Sigmoid colon (tissue), 7 donors: ENCODE measurements at places on chromosomes 13 and 19. TPM values are rescaled to one million over a fixed set of nuclear protein-coding genes. Genes with fewer than 3 reads are reported as not detected.
A peak's percentile ranks its signal among the peaks of the same experiment; 100 is the strongest.

The DHPS gene
- 160 TPM for total RNA-seq

The SIGLEC8 gene
- not detected for total RNA-seq

The ADAT3 gene
- total RNA-seq, result 0.71 TPM

The BST2 gene
- total RNA-seq, result 101 TPM

The A1BG gene
- total RNA-seq, result 1.9 TPM

The ZNF730 gene
- total RNA-seq, result not detected

The LRRC63 gene
- not detected for total RNA-seq

The CGB7 gene
- not detected for total RNA-seq

DNA sequence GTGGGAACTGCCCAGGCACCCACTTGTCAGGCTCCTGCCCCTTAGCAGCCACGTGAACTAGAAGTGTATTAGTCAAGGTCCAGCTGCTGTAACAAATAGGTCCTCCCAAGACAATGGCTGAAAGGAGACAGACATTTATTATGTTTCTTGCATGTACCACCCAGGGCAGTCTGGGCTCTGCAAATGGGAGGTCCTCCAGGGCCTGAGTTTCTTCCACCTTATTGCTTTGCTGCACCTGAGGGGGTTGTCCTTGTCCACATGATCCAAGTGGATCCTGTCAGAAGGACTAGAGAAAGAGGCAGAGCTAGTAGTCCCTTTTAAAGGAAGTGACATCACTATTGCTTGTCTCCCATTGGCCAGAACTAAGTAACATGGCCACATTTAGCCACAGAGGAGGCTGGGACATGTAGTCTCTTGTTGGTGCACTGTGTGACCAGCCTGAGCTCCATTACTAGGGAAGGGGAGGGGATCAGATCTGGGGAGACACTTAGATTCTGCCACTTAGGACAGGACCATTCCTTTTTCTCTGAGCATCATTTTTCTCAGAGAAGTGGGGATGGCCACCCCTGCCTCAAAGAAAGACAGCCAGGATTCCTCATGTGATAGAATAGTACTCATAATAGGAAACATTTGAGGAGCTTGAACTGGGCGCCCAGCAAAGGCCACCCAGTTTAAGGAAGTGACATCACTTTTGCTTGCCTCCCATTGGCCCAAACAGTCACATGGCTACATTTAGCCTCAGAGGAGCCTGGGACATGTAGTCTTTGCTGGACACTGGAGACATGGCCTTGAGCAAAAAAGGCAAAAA is 15.1 kb downstream of the CC2D1A start:
- no peaks in the 10 kb centered on the region for H3K27me3 ChIP-seq
- H3K4me3 ChIP-seq, result no peak overlapping the region
- no peaks in the 10 kb centered on the region for H3K4me1 ChIP-seq
- peaks cover 60% of the 10 kb centered on the region for H3K36me3 ChIP-seq
- no peak overlapping the region for H3K27ac ChIP-seq
- DNase-seq, result no peak

- no peak overlapping the region for H3K27ac ChIP-seq
- H3K36me3 ChIP-seq, result no peaks in the 10 kb centered on the region
- no peak for DNase-seq
- H3K4me1 ChIP-seq, result no peaks in the 10 kb centered on the region
- H3K4me3 ChIP-seq, result no peak overlapping the region
- H3K27me3 ChIP-seq, result no peaks in the 10 kb centered on the region
Observed at GRCh38 chr13:77337159-77337558, 10.3 kb upstream of the MYCBP2 start.

DNA sequence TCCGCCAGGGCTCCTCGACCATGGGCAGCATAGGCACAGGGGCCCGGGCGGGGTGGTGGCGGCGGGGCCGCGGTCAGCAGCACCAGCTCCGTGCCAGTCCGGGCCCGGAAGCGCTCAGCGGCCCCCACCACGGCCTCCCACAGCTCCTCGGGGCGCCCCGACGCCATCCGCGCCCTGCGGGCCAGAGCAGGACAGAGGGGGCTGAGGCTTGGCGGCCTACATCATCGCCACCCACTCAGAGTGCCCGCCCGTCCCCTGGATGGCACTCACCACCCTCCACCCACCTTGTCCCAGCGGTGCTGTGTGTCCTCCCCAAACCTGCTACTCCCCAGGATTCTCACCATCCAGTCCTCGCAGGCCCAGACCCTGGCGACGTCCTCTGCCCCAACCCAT is 4.0 kb downstream of the AKT1S1 start:
- H3K27ac ChIP-seq, result no peak overlapping the region
- H3K4me3 ChIP-seq, result no peak overlapping the region
- peaks cover 9% of the 10 kb centered on the region for H3K36me3 ChIP-seq
- H3K4me1 ChIP-seq, result peaks cover 36% of the 10 kb centered on the region
- no peak for DNase-seq

DNA sequence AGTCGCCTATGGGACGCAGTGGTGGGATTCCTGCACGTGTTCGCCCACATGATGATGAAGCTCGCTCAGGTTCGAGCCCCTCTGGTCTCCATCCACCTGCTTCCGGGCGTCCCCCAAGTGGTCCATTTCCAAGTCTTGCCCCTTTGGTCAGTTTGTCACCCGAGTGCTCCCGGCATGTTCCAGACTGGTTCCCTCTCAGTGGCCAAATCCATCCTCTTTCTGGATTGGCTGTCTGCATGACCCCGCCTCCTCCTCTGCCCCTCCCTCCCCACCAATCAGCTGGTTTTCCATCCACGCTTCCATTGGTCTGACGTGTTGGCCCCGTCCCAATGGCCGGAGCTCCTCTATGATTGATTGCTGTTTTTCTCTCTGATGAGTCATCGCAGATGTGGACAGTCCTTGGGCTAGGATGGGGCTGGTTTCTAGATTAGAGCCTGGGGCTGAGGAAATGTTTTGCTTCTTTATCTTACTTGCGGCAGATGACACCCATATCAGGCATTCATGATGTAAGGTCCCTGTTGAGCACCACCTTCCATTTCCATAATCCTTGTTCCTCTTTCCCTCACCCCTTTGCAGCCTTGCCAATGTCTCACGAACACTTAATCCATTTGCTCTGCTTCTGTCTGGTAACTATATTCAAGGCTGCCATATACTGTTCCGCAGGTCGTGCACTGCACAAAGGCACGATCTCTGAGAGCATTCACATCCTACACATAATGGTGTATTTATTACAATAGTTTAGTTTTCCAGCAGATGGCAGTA is 73.8 kb downstream of the MAP4K1 start:
- DNase-seq, result peak; percentile 76
- H3K36me3 ChIP-seq, result no peaks in the 10 kb centered on the region
- H3K4me3 ChIP-seq, result no peak overlapping the region
- no peak overlapping the region for H3K27ac ChIP-seq
- H3K27me3 ChIP-seq, result no peaks in the 10 kb centered on the region

DNA sequence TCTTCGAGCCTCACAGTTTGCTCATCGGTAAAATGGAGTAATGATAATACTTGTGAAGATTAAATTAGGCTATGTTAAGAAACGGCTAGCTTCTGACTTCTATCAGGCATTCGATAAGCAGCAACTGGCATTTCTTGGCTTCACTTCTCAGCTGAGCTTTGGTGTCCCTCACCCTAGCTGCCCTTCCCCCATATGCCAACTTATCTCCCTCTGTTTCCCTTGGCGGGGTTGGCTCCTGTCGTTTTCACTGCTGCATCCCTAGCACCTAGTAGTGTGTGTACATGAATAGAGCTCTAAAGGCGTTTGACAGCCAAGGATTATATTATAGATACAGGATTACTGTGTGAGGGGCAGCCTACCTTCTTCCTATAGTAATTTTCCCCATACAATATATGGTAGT is 97.5 kb downstream of the TNFSF11 start:
- H3K4me1 ChIP-seq, result no peaks in the 10 kb centered on the region
- no peak overlapping the region for H3K4me3 ChIP-seq
- no peaks in the 10 kb centered on the region for H3K36me3 ChIP-seq
- no peak for DNase-seq
- H3K27me3 ChIP-seq, result no peaks in the 10 kb centered on the region

- H3K4me3 ChIP-seq, result no peak overlapping the region
- no peaks in the 10 kb centered on the region for H3K36me3 ChIP-seq
- H3K4me1 ChIP-seq, result no peaks in the 10 kb centered on the region
- H3K27ac ChIP-seq, result no peak overlapping the region
- no peaks in the 10 kb centered on the region for H3K27me3 ChIP-seq
Observed at GRCh38 chr19:33290956-33291622, 11.2 kb downstream of the CEBPA start.

- no peak overlapping the region for H3K27ac ChIP-seq
- no peak overlapping the region for H3K4me3 ChIP-seq
- H3K4me1 ChIP-seq, result peaks cover 21% of the 10 kb centered on the region
- peaks cover 11% of the 10 kb centered on the region for H3K27me3 ChIP-seq
Observed at GRCh38 chr19:30231408-30232318, 140.5 kb upstream of the ZNF536 start.

- peak overlapping the region; percentile 28 for H3K4me3 ChIP-seq
- H3K27me3 ChIP-seq, result peaks cover 10% of the 10 kb centered on the region
- DNase-seq, result no peak
Observed at GRCh38 chr19:19106056-19106551, 32.2 kb downstream of the TMEM161A start.

GRCh38 chr13:20534038-20534608 is 8.5 kb upstream of the CRYL1 start:
- no peak for DNase-seq
- no peaks in the 10 kb centered on the region for H3K4me1 ChIP-seq
- H3K36me3 ChIP-seq, result no peaks in the 10 kb centered on the region
- H3K27ac ChIP-seq, result no peak overlapping the region
- H3K27me3 ChIP-seq, result no peaks in the 10 kb centered on the region

- peaks cover 11% of the 10 kb centered on the region for H3K4me1 ChIP-seq
- DNase-seq, result no peak
- no peaks in the 10 kb centered on the region for H3K27me3 ChIP-seq
- H3K4me3 ChIP-seq, result no peak overlapping the region
- H3K27ac ChIP-seq, result no peak overlapping the region
- no peaks in the 10 kb centered on the region for H3K36me3 ChIP-seq
Observed at GRCh38 chr13:33372251-33372919, 86.8 kb upstream of the STARD13 start.

- H3K4me3 ChIP-seq, result no peak overlapping the region
- peaks cover 58% of the 10 kb centered on the region for H3K27me3 ChIP-seq
- peaks cover 2% of the 10 kb centered on the region for H3K4me1 ChIP-seq
- DNase-seq, result peak; percentile 40
Observed at GRCh38 chr19:33627962-33628839, 6.4 kb downstream of the CHST8 start.

- H3K4me3 ChIP-seq, result no peak overlapping the region
- no peaks in the 10 kb centered on the region for H3K36me3 ChIP-seq
- H3K27ac ChIP-seq, result no peak overlapping the region
Observed at GRCh38 chr19:44525721-44526430, 3.6 kb downstream of the CEACAM20 start.

DNA sequence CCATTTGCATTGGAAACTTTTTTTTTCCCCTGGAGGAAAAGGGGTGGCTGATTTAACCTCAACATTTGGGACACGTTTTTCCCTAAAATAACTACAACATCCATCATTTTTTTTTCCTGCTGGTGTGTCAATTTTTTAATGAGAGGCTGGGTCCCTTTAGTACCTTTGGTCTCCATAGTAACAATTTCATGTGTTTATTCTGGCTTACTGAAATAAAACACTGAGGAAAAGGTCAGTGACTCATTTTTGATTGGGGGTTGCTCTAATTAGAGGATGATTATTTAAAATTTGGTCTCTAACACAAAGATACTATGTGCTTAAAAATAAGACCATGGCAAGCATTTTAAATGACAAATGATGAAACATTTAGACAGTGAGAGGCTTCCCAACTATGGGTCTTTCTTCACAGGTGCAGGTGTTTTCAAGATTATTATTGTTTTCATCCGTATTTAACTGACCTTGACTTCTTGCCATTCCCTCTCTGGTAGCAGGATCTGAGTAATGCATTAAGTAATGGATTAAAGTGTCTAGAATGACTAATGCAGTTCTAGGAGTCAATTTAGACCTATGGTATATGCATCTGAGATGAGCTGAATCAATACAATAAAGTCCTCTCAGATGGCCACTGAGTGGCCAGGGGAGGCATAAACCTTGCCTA is 406.4 kb downstream of the KCNRG start:
- peak overlapping the region; percentile 43 for H3K27ac ChIP-seq
- H3K4me3 ChIP-seq, result no peak overlapping the region
- no peak for DNase-seq
- no peaks in the 10 kb centered on the region for H3K27me3 ChIP-seq
- H3K4me1 ChIP-seq, result no peaks in the 10 kb centered on the region

DNA sequence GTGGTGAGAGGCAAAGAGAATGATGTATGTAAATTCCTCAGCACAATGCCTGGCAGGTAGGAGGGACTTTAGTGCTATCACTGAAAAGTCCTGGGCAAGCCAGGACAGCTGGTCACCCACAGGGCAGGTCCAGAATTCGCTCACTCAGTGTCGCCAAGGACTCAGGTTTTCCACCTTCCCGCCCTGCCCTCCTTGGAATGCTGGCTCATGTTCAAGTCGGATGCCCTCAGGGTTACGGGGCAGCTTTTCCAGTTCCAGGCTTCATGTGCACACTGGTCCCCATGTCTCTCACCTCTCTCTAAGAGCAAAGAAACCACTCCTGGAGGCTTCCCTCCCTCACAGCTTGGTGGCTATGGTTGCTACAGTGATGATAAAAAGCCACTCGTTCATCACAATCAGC is 24.8 kb upstream of the NAXD start:
- H3K27me3 ChIP-seq, result no peaks in the 10 kb centered on the region
- H3K4me3 ChIP-seq, result no peak overlapping the region
- no peaks in the 10 kb centered on the region for H3K36me3 ChIP-seq
- peaks cover 13% of the 10 kb centered on the region for H3K4me1 ChIP-seq
- H3K27ac ChIP-seq, result no peak overlapping the region

- DNase-seq, result no peak
- H3K27ac ChIP-seq, result no peak overlapping the region
- H3K4me1 ChIP-seq, result no peaks in the 10 kb centered on the region
- H3K36me3 ChIP-seq, result no peaks in the 10 kb centered on the region
- no peaks in the 10 kb centered on the region for H3K27me3 ChIP-seq
Observed at GRCh38 chr19:10346509-10346908, 7.1 kb upstream of the ICAM3 start.

DNA sequence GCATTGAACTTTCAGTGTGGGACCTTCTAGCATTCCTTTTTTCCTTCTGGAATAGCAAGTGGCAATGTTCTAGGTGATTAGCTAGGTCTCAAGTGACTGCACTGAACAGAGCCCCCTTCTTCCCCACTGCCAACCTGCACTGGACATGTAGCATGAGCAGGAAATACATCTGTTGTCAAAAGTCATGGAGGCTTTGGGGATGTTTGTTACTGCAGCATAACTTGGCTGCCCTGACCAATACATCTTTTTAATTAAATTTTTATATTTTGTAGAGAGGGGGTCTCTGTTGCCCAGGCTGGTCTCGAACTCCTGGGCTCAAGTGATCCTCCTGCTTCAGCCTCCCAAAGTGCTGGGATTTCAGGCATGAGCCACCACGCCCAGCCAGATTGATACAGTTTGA is 163.6 kb downstream of the CACNA1A start:
- H3K4me1 ChIP-seq, result no peaks in the 10 kb centered on the region
- H3K4me3 ChIP-seq, result no peak overlapping the region
- no peak overlapping the region for H3K27ac ChIP-seq
- no peaks in the 10 kb centered on the region for H3K36me3 ChIP-seq
- no peak for DNase-seq

DNA sequence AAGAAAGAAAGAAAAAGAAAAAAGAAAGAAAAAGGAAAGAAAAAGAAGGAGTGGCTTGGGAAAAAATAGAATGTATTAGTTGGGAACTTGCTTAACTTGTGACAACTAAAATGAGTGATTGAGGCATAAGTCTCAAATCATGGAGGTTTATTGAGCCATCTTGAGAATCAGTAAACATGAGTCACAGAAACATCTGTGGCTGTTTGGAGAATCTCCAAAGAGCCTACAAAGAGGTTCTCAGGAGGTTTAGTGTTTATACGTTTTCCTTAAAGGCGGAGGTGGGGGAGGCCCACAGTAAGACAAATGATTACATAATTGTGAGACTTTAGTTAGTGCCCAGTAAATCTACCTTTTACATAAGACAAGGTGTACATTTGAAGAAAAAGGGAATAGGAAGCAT is 38.6 kb downstream of the WDR87 start:
- no peak overlapping the region for H3K27ac ChIP-seq
- DNase-seq, result no peak
- no peak overlapping the region for H3K4me3 ChIP-seq
- H3K4me1 ChIP-seq, result no peaks in the 10 kb centered on the region
